Ovary (tissue), 10 donors: ENCODE measurements at places on chromosomes 6 and 20. TPM values are rescaled to one million over a fixed set of nuclear protein-coding genes. Genes with fewer than 3 reads are reported as not detected.

DNA sequence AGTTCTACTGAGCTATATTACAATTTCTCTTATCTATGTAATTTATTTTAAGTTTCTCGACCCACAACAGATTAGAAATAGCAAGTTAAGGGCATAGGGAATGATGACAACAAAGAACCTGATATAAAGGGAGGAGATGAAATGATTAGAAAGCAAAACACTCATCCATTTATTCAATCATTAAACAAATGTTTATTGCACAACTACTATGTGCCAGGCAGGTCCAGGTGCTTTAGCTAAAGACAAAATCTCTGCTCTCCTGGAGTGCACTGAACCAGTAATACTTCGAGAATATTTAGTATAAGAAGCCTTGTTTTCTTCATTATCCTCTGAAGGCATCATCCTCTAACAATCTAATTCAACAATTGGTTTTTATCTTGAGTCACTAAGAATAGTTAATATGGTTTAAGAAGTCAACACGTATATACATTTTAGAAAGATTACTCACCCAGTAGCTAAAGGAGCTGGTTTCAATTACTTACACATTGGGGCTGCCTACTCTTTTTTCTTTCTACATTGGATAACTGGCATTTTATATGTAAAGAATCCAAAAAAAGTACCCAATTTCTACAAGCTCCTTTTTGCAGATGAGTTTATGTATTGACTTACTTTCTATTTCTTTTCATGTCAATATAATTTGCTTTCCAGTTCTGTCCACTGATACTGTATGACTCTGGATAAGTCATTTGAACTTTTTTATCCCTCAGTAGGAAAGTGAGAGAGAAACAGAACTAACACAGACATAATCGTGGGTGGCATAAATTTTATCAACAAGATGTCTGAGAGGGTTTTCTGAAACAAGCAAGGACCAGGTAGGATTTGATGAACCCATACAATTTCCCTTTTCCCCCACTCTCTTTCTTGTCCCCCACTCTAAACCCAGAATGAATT, 312.6 kb downstream of the CLIC5 start:
- DNase-seq: no peak

SLC24A3 gene
- 40.5 TPM for total RNA-seq

- DNase-seq: no peak
Measured at GRCh38 chr6:157063923-157064322, 259.4 kb downstream of the TMEM242 start.

GRCh38 chr6:98590136-98590681, 244.2 kb upstream of the POU3F2 start:
- DNase-seq: no peak

- no peak for DNase-seq
Measured at GRCh38 chr20:57795342-57795697, 85.5 kb upstream of the PMEPA1 start.

JAG1 gene
- total RNA-seq: 44.5 TPM

- peak; percentile 76 for DNase-seq
Measured at GRCh38 chr20:63767456-63767855, 27.9 kb downstream of the SLC2A4RG start.

GRCh38 chr20:34397096-34397495, 34.0 kb downstream of the ITCH start:
- DNase-seq: no peak

- DNase-seq: no peak
Measured at GRCh38 chr6:11606332-11606731, 68.8 kb downstream of the TMEM170B start.

RBL1 gene
- 11.1 TPM for total RNA-seq

DNA sequence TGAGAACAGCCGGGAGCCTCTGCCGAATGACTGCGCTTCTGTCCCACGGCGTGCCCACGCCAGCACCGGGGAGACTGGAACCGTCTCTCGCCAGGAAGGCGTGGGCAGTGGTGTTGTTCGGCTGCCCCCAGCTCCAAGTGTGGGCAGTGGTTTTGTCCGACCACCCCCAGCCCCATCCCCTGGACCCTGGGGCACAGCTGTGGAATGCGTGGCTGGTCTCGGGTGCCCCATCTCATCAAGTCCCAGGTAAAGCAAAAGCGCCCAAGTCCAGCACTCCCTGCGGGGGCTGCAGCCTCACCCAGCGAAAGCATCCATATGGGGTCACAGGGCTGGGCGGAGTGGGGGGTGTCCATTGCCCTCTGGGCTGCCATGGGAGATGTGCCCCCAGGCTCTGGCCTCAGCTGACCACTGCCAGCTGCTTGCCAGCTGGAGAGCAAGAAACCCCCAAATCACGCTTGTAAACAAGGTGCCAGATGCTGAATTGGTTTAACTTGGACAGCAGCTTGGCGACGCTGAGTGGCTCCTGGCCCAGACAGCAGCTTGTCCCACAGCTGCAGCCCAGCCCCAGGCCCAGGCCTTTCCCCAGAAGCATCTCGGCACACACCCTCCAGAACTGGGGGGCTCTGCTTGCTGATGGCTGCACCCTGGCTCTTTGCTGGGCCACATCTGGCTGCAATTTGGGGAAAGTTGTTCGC, 4.5 kb downstream of the CABLES2 start:
- no peak for DNase-seq

- DNase-seq: peak; percentile 37
Measured at GRCh38 chr6:71420095-71420692, 131.6 kb downstream of the OGFRL1 start.

DNA sequence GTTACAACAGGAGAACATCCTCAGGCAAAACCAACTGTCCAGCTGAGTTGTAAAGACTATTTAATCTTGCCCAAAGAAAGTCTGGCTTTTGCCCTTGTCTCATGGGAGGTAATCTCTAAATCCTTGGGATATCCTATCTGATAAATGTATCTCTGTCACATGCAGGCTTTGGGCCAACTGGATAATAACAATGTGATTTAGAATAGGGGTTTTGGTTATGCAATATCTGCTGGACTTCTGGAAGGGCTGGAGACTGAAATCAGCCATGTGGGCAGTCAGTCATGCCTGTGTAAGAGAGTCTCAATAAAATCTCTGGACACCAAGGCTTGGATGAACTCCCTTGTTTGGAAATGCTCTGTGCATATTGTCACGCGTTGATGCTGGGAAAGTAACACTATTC, 56.3 kb upstream of the PRL start:
- DNase-seq: no peak

CLIC1 gene
- 163 TPM for total RNA-seq

PRDM13 gene
- total RNA-seq: not detected

CEP57L1 gene
- total RNA-seq: 7.4 TPM

DNA sequence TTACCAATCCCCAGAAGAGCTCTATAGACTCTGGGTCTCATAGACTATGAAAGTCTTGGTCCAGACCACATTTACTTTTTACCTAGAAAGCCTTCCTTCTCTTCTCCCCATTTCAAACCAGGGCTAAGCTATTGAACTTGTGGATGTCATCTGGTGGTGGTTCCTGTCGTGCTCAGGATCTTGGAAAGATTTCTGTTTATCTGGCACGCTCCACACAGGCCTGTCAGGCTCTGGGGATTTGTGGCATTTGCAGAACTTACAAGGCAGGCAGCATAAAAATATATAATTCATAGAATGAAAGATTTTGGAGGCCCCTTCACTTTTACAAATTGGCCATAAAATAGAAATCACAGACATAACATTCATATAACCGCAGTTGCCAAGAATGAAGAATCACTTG, 188.1 kb downstream of the UST start:
- DNase-seq: no peak

GRCh38 chr6:142291512-142291911, 10.3 kb upstream of the ADGRG6 start:
- DNase-seq: no peak
